ENCODE measurements at places on chromosomes 16 and 17.

GRCh38 chr16:55577887-55578286, 11.4 kb downstream of the CAPNS2 start:
- no peak for DNase-seq

- DNase-seq, result no peak
Observed at GRCh38 chr16:63981639-63982038, 1140.2 kb downstream of the CDH11 start.

GRCh38 chr17:73305845-73306836, 5.7 kb downstream of the CDC42EP4 start:
- no peak for DNase-seq

DNA sequence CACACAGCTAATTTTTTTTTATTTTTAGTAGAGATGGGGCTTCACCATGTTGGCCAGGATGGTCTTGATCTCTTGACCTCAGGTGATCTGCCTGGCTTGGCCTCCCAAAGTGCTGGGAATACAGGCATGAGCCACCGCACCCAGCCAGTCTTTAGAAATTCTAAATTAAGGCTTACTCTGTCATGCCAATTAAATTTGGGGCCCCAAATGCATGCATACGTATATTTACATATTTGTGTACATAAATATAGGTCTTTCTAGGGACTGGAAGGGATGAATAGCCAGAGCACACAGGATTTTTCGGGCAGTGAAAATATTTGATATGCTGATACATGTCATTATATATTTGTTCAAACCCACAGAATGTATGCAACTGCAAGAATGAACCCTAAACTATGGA, 105.1 kb downstream of the BCAS3 start:
- DNase-seq, result no peak
